Right ventricle myocardium superior (tissue), 1 donor: ENCODE measurements at places on chromosomes 2 and 18.

GRCh38 chr2:48148841-48149430 is 242.6 kb upstream of the FBXO11 start:
- no peak for DNase-seq

DNA sequence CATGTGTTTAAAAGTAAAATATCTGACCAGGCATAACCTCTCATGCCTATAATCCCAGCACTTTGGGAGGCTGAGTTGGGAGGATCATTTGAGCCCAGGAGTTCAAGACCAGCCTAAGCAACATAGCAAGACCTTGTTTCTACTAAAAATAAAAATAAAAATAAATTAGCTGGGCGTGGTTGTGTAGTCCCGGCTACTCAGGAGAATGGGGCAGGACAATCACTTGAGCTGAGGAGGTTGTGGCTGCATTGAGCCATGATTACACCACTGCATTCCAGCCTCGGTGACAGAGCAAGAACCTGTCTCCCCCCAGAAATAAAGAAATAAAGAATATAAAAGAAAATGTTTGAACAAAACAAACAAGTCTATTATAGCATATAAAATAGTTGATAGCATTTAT is 158.3 kb downstream of the ZBTB7C start:
- DNase-seq, result no peak

DNA sequence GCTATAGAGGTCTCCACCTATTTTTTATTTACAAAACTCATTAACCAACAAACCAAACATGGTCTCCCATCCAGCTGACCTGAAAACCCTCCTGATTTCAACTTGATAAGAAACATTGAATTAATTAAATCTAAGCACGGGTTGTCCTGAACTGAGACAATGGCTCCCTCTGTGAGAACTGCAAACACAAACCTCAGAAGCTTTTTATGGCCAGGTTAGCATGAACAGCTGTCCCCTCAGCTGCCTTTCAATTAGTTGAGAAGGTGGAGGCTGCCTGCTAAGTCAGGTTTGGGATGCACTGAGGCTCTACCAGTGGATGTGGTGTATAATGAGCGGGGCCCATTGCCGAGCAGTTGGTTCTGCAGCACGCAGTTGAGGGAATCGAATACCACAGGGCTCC is 258.5 kb upstream of the DDX18 start:
- DNase-seq, result no peak

- no peak for DNase-seq
These were observed 165.3 kb upstream of the KLHL29 start for GRCh38 chr2:23219666-23220065.

DNA sequence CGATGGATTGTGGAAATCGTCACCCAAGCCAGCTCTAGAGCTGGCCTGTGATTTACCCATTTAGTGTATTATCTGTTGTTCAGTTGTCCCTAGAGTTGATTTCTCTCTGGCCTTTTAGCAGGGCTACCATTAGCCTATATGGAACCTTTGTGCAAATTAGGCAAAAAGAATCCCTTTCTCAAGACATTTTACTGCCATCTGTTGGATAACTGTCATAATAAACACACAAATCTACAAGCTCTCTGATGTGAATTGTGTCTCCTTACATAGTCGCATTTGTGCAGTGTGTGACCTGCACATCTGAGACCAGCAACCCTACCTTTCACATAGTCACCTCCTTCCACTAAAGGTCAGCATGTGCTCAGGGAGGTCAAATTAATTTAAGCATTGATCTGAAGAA is 34.0 kb downstream of the LOXHD1 start:
- DNase-seq, result no peak

DNA sequence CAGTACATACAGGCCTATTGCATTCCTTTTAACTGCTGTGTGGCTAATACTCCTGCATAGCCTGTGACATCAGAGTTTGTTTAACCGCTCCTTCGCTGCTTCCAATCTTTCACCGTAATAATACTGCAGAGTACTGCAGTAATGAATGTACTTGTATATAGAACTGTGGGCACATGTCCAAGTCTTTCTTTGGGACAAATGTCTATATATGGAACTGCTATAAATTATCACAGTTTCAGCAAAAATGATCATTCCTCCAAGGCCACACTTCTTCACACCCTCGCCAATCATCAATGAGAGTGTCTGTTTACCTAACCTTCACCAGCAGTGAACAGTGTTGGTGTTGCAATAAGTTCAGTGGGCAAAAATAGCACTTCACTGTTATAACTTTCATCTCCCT is 230.4 kb downstream of the SP3 start:
- DNase-seq, result no peak

GRCh38 chr2:215137741-215138340 is 585 bp downstream of the ABCA12 start:
- DNase-seq, result no peak

GRCh38 chr2:6072768-6073167 is 380.6 kb downstream of the SOX11 start:
- no peak for DNase-seq

DNA sequence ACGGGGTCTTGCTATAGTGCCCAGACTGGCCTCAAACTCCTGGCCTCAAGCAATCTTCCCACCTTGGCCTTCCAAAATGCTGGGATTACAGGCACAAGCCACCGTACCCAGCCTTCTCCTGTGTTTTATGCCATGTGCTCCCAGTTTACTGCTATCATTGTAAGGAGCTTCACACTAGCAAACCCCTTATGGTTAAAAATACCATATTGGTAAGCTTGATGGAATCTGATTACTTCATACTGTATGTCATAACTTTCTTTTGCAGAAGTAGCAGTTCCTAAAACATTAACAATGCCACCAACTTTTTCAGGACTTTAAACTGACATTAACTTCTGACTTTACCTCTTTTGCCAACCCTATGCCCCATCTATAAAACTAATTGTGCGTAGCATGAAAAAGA is 36.2 kb downstream of the HAT1 start:
- no peak for DNase-seq

GRCh38 chr2:169361706-169362117 is 622 bp downstream of the LRP2 start:
- DNase-seq, result no peak

GRCh38 chr2:148567716-148568115 is 76.8 kb upstream of the EPC2 start:
- DNase-seq, result no peak

DNA sequence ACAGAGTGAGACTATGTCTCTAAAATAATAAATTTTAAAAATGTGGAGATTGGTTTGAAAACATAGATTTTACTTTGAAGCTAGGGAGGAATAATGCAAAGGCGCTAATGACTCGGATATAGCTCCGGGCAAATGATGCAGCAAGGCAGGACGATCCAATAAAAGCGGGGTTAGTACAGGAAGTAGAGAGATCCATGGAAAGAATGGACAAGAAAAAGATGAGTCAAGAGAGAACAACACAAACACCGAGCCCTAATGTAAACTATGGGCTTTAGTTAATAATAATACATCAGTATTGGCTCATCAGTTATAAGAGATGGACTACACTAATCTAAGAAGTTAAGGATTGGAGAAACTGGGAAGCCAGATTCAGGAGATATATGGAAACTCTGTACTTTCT is 74.5 kb downstream of the QPCT start:
- no peak for DNase-seq

GRCh38 chr18:24262087-24262486 is 123.2 kb downstream of the CABYR start:
- DNase-seq, result no peak
